Activated CD4-positive, alpha-beta T cell treated with anti-CD3 and anti-CD28 coated beads, Interleukin-2, amount 10 ng/mL, durations not matched to agents 7 days and 5 days (primary cell): ENCODE measurements at places on chromosomes 2 and 18.
A peak's percentile ranks its signal among the peaks of the same experiment; 100 is the strongest.

DNA sequence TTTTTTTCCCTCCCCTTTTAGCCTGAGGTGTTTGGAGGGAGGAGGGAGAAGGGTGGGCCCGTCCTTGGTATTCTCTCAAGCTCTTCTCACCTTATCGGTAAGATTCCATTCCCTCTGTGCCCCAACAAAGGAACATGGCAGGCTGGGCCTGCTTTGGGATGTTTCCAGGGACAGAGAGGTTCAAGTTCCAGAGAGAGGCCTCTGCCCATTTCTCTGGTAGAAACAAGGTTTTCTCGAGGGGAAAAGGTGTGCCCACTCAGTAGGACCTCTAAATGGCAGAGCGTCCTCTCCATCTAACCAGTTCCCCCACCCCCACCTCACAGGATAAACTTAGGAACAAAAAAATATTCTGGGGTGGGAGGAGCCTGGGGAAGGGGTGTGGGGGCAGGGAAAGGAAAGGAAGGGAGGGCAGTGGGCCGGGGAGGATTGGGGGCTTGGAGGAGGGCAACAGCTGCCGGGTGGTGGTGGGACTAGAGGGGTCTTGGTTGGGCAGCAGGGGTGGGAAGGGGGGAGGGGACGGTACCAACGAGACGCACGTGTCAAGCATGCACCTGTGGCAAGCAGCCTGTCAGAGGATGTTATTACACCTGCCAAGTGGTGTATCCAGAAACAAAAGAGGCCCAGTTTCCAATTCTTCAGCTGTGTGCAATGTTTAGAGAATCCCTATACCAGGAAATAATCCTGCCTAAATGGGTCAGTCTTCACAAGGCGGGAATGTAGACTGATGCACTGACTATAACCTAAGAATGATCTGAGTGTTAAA, 2.1 kb downstream of the PCBP1 start:
- DNase-seq, result peak; percentile 48

DNA sequence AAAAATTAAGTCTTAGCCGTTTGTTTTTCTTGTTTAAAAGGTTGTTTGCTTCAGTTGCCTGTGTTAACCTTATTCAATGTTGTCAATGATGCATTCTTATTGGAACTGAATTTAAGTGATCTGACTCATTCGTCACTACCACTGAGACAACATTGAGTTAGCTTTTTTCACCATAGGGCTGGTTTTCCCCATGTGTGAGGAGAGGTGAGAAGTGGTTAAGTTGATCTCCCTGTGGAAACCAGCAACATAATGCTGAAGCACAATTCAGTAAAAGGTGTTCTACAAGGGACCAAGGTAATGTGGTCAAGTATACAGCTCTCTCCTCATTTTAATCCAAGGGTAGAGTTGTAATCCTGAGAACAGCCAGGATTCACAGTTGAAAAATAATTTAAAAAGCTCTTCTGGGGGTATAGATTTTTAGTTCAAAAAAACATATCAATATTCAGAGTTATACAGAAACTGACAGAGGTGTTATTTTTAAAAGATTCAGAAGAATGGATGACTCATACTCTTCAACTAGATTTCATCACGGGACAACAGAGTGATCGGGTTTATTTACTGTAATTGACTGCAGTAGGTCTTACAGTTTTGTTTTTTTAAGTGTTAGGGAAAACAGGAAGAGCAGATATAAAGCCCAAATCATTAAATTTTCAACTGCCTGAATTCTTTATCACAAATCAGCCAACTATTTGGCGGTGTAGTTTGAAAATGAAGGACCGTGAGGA, 12.6 kb downstream of the NOP58 start:
- no peak for DNase-seq

DNA sequence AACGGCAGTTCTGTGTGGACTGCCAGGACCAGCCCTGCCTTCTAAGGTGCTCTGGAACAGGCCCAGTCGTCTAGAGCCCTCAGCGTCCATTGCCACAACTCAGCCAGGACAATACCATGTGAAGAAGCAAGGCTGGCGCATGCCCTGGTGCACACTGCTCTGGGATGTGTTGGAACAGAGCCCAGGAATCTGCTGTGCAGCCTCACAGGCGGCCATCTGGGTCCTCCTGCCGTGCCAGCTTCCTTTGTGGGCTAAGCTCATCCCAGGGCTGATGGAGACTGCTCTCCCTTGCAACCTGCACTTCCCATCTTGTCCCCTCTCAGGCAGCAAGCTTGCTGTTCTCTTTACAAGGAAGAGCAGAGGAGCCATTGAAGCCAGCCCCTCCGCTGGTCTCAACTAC, 246.4 kb upstream of the PXDN start:
- no peak for DNase-seq

GRCh38 chr2:147688242-147688641, 156.6 kb upstream of the ACVR2A start:
- no peak for DNase-seq

- DNase-seq, result no peak
These were observed 597.0 kb upstream of the NRXN1 start for GRCh38 chr2:51628917-51629316.

- no peak for DNase-seq
These were observed 130.9 kb upstream of the RND3 start for GRCh38 chr2:150618245-150618895.
